ENCODE measurements at places on chromosomes 13 and 19. TPM values are rescaled to one million over a fixed set of nuclear protein-coding genes. Genes with fewer than 3 reads are reported as not detected.
A peak's percentile ranks its signal among the peaks of the same experiment; 100 is the strongest.

DNA sequence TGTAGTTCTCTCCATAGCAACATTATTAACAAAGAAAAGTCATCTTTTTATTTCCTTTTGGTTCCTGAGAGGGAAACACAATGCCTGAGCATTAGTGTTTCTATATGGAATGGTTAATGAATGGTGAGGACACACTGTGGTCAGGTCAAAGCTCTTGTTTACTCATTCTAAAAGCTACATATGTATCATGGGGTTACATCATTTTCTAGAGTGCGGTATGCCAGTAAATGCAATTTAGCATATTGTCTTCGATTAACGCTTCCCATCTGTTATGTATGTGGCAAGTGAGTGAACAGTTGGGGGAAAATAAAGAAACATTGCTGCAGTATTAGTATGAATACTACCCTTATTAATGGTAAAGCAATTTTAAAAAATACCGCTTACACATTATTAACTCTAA is 1152.2 kb upstream of the SPRY2 start:
- no peak for DNase-seq

GRCh38 chr13:75621147-75621546 is 15.0 kb upstream of the LMO7 start:
- DNase-seq: no peak

- no peak for DNase-seq
These were observed 16.1 kb downstream of the ZNF446 start for GRCh38 chr19:58492265-58492664.

DNA sequence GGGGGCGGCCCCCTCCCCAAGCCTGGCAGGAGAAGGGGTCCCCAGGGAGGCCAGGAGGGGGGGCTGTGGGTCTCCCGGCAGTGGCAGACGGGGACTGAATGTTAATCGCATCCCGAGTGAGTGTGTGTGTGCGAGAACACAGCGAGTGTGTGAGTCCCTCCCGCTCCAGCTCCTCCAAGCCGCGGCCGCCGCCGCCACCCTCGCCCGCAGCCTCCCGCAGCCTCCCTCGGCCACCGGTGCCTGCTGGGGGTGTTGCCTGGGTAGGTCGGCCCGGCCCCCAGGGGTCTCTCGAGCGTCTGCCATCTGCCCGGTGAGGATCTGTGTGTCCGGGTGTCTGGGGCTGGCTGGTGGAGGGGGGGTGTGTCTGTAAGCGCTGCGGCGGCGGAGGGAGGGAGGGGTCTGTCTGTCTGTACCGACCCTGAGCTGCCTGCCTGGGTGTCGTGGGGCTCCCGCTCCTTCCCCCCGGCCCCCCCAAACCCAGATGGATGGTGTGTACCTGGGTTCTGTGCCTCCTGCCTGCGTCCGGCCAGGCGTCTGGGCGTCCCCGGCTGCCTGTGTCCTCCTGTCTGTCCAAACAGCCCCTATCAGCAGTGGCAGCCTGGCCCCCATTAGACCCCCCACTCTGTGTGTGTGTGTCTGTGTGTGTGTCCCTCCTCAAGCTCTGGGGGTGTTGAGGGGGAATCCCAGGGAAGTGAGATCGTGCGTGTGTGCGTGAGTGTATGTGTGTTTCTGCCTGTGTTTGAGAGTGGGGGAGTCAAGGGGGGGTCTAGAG is at the start of gene GRIN2D:
Gene GRIN2D, plus strand, starts transcription at position 110 of the 772 bp plus-strand sequence. CDS start 4,725 bp downstream, outside the sequence.
- peak; percentile 31 for DNase-seq

APBA3 gene
- total RNA-seq: 45.8 TPM

PDX1 gene
- not detected for total RNA-seq

Data from CD4-positive, alpha-beta T cell (primary cell).